ENCODE measurements at places on chromosomes 16 and 17.

DNA sequence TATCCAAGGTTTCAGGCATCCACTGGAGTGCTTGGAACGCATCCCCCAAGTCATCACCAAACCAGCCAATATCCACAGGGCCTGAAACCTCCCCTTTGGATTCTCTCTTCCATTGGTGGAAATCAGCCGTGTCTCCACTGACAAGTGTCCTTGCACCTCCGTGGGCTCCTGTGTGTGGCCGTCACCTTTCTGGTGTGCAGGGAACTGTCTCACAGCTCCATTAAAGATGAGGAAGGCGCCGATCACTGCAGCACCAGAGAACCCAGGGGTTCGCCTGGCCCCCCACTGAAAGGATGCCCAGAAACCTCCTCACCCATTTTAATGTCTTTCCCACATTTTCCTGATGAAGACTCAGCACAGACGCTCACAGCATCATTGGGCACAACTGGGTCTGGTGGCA is 17.8 kb upstream of the METRNL start:
- H3K27ac ChIP-seq = no peak overlapping the region
- no peak overlapping the region for H3K4me3 ChIP-seq
- no peaks in the 10 kb centered on the region for H3K4me1 ChIP-seq
- H3K27me3 ChIP-seq = no peaks in the 10 kb centered on the region
- H3K36me3 ChIP-seq = no peaks in the 10 kb centered on the region

- H3K4me1 ChIP-seq = no peaks in the 10 kb centered on the region
- no peak overlapping the region for H3K4me3 ChIP-seq
- no peak overlapping the region for H3K27ac ChIP-seq
- peaks cover 8% of the 10 kb centered on the region for H3K27me3 ChIP-seq
Observed at GRCh38 chr16:86834451-86835035, 256.2 kb downstream of the FOXL1 start.

DNA sequence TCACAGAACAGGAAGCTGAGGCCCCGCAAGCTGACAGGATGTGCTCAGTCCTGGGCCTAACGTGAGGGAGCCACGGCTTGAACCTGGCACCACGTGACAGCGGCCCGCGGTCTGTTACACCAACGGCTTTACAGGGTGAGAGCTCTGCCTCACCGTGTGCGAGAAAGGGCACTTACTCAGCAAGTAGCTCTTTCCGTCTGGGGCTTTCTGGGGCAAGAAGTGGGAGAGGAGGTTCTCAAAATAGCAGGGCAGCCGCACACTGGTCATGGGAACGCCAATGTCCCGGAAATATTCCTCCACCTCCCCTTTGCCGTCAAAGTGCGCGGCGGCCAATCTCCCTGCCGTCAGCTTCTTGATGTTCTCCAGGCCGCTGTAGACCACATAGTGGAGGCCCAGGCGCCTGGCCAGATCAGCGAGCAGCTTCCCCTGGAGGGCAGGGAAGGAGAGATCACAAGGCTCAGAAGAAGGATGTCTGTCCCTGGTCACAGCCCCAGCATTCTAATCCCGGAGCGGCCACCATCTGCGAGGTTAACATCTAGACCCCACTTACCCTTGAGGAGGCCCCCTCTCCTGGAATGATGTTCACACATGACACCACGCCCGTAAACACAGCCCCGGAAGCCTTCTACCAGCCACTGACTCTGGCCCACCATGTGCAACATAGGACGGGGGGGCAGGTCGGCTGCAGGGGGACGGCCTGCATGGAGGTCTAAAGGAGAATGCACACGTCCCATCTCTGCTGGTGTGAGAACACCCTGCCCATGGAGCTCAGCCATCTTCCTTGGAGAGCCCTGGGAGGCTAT is 8.2 kb downstream of the NMRAL1 start:
- H3K4me1 ChIP-seq = peaks cover 17% of the 10 kb centered on the region
- H3K4me3 ChIP-seq = peak overlapping the region; percentile 32
- peak; percentile 83 for DNase-seq
- peak overlapping the region; percentile 89 for H3K27ac ChIP-seq
- peaks cover 25% of the 10 kb centered on the region for H3K36me3 ChIP-seq

- no peaks in the 10 kb centered on the region for H3K4me1 ChIP-seq
- no peaks in the 10 kb centered on the region for H3K36me3 ChIP-seq
- DNase-seq = no peak
Observed at GRCh38 chr17:44981221-44981968, 13.3 kb upstream of the C1QL1 start.

DNA sequence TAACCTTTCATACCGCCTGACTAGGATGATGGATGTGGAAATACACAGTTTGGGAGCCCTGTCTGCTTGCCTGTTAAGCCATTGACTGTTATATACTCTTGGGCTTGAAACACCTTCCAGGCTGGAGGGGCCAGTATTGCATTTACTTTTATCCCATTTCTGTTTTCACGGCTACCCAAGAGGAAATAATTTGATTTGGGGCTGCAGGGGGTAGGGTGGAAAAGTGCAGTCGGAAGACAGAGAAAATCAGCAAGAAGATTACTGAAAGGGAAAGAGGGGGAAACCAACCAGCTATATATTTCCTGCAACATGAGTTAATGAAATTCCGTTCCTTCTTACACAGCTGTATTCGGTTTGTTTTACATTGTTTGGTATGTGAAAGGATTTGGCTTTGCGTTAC is 202.5 kb downstream of the CDH13 start:
- no peaks in the 10 kb centered on the region for H3K36me3 ChIP-seq
- peaks cover 2% of the 10 kb centered on the region for H3K27me3 ChIP-seq
- H3K4me3 ChIP-seq = no peak overlapping the region
- DNase-seq = no peak

GRCh38 chr17:7466639-7467341 is 12.6 kb downstream of the ZBTB4 start:
- DNase-seq = no peak
- H3K27ac ChIP-seq = peak overlapping the region; percentile 83
- H3K36me3 ChIP-seq = peaks cover 13% of the 10 kb centered on the region
- H3K4me3 ChIP-seq = no peak overlapping the region
- no peaks in the 10 kb centered on the region for H3K27me3 ChIP-seq

DNA sequence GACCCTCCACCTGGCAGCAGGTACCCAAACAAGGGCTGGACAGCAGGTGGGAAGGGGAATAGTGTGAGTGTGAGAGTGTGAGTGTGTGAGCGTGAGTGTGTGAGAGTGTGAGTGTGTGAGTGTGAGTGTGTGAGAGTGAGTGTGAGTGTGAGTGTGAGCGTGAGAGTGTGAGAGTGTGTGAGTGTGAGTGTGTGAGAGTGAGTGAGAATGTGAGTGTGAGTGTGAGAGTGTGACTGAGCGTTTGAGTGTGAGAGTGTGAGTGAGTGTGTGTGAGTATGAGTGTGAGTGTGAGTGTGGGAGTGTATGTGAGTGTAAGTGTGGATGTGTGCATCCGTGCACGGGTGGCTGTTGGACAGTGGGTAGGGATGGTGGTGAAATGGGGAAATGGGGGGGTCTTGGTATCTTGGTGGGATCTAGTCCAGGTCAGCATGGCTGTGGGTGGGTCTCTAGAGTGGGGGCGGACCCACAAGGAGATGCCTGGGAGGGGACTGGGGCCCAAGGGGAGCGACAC is 408 bp downstream of the ADGRG1 start:
- DNase-seq = no peak
- H3K4me3 ChIP-seq = peak overlapping the region; percentile 61
- no peaks in the 10 kb centered on the region for H3K36me3 ChIP-seq
- peaks cover 14% of the 10 kb centered on the region for H3K4me1 ChIP-seq
